Activated naive CD4-positive, alpha-beta T cell treated with anti-CD3 and anti-CD28 coated beads, Interleukin-2, amount 50 U/mL, for 16 hours (primary cell): ENCODE measurements at places on chromosomes 13 and 19.

- DNase-seq = no peak
These were observed 4.6 kb upstream of the GRAMD1A start for GRCh38 chr19:34995551-34995950.

DNA sequence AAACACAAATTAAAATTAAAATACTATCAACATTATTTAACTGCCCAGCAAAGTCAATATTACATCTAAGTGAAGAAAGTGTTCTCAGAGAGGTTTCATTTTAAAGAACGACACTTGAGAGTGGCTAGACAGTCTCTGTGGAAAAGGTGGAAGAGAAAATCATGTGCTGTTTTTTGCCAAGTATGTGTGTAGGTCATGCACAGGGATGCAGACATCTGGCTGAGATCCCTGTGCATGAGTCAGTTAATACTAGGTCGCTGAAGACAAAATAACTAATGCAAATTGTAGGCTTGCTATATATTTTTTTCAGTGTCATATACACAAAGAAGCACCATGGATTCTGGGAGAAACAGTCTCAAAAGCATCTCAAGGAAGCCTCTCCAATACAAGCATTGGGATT lies 44.3 kb upstream of the ENOX1 start:
- no peak for DNase-seq

GRCh38 chr13:27161980-27162379 lies 9.6 kb downstream of the USP12 start:
- DNase-seq = no peak

DNA sequence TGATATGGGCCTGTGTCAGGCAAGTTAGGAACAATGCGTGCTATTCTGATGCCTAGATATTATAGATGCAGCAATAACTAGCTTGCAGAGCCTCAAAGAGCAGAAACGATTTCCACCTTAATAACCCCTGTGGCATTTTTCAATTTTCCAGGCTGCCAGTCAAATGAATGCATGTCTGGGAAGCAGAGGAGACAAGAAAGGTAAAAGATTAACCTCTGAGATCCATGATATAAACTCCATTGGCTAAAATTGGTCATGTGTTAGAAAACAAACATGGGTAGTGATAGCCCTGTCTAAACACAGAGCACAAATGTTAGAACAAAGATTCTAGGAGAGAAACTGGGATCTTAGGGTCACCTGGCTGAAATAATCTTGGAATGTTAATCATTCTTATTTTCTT lies 811.1 kb downstream of the DIAPH3 start:
- no peak for DNase-seq

GRCh38 chr19:28727480-28728159 lies 485.3 kb downstream of the UQCRFS1 start:
- peak; percentile 67 for DNase-seq

GRCh38 chr13:84672616-84673015 lies 790.3 kb upstream of the SLITRK1 start:
- no peak for DNase-seq

GRCh38 chr19:49165111-49165750 lies 7.6 kb downstream of the TRPM4 start:
- DNase-seq = no peak

- no peak for DNase-seq
These were observed 15.8 kb upstream of the NPAS1 start for GRCh38 chr19:47003611-47004465.

DNA sequence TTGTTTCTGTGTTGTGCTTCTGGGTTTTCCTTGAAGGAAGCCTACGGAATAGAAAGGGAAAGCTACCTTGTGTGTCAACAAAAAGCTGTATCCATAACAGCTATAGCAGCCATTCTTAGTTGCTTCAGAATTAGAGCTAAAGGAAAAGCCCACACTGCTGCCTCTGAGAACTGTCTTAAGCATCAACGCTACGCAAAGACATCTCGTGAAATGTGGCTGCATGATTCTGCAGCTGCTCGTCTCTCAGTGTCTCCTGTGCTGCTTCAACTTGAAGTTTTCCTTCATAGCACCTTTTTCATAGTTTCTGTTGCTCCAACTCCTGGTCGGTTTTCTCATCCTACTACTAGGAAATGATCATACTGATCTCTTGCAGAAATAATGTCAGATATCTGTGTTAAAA lies 140.9 kb upstream of the MAB21L1 start:
- no peak for DNase-seq

DNA sequence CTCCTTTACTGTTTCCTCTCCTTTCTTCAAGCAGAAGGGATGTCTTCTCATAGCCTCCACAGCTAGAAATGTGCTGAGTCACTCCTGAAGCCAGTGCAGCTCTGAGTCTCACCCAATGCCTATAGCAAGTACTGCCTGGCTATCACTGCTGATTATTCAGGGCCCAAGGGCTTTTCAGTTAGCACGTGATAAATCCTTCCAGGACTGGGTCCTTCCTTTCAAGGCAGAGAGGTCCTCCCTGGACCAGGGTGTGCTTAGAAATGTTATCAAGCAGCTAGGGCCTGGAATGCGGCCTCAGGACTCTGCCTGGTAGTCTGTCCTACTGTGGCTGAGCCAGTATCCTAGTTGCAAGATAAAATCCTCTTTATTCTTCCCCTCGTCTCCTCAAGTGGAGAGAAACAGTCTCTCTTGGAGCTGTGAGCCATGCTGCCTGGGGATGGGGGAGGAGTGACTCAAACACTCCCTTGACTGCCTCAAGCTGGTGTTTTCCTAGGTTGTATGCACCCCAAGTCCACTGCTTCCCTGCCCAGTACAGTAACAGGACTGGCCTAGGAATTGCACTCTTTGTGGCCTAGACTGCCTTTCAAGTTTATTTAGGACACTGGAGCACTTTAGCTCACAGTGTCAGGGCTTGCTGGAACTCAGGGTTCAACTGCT lies 198.7 kb upstream of the SERP2 start:
- no peak for DNase-seq

GRCh38 chr19:40407714-40408597 lies 5.2 kb downstream of the PRX start:
- DNase-seq = no peak

- no peak for DNase-seq
These were observed 53.3 kb downstream of the NHLRC3 start for GRCh38 chr13:39091586-39091985.

DNA sequence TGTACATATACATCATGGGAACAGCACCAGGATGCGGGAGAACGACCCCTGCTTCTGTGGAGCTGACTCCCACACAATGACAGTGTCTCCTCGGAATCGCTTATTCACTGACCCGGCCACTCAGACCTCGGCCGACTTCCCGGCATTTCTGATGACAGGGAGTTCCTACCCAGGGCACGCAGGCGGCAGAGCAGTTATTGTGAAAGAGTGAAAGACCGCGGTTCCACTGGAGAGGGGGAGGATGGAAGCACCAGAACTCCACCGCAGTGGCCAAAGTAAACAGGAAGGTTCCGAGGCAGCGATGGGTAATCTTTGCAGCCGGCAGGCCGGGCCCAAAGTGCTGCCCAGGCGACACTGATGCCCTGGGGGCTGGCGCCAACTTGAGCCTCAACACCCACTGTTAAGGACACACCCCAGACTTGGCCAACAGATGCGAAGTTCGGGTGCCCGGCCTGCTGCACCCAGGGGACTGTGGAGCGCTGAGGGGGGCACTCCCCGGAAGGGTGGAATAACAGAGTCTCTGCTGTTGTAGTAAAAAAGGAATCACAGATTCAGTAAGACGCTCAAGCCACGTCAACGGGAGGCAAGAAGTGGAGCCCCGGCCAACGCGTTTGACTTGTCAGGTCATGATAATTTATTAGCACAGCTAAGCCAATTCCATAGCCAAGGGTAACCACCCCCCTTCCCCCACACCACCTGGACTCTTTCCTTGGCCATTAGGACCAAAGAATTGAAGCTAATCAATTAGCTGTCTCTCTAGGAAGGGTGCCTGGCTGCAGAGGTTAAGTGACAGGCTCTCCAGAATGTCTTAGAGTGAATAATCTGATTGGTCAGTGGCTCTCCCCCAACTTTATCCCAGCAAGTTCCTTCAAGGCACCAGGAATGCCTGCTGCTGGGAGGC lies 5.8 kb downstream of the MLLT1 start:
- no peak for DNase-seq

- no peak for DNase-seq
These were observed 20.7 kb downstream of the ZNF575 start for GRCh38 chr19:43553656-43554055.

DNA sequence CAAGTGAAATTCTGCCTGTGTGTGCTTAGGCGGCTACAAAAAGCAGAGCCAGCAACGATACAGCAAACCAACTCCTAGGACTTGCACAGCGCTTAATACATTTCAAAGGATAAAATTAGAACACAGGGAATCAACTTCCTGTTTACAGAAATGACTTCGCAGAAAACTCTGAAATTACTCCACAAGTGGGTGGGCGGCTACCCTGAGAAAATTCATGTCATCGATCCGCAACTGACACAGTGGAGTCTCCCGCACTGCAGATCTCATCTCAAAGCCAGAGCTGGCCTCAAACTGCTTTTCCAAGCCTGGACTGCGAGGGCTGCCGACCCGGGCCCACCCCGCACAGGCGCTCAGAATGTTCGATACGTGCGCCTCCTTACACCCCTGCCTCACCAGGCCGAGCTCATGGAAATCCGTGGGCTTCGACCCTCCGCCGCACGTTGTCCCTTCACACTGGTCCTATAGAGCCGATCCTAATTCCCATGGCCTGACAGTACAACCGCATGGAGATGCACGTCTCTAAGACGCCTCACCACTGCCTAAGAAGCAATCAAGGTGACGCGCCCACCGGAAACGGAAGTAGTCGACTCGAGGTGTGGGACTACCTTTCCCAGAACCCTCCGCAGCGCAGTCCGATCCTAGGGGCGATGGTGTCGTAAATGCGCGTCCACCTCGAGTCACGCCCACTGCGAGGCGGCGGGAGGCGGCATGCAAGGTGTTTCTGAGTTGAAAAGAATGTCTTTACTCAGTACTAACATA lies at the start of gene ZNF229:
Gene ZNF229 (minus strand): TSS at position 557 of the 759 bp plus-strand sequence. CDS start 5,625 bp downstream, outside the sequence.
- DNase-seq = peak; percentile 81

DNA sequence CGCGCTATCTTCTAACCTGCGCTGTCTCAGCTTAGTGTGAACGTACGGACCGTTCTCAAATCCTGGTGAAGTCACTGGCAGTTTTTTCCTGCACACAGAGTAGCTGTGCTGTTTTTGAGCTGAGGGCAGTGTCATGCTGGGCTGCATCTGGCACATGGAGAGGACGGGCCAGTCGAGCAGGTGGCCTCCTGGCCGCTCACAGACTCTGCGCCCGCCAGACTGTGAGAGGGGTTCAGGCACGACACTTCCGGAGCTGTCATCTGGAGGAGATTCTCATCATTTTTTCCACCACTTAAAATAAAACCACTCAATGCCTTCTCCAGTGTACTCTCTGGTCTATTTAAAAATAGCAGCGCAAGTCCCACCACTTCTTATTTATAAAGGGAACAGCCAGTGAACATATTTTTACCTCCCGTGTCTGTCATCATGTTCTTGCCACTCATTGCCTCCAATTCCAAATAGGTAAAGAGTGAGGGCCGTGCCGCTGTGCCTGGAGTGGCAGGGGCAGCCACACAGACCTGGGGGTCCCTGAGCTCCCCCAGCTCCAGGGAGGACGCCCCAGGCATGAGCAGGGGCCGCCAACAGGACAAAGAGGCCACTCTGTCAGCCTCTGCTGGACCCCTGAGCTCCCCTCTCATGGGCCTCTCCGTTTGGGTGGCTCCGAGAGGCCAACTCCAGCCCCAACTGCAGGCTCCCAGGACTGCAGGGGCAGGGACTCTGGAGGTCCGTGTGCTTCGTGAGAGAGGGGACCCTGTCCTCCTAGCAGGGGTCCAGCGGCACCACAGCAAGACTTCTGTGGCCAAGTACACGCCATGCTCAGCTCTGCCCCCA lies 36.9 kb upstream of the GRTP1 start:
- DNase-seq = no peak

DNA sequence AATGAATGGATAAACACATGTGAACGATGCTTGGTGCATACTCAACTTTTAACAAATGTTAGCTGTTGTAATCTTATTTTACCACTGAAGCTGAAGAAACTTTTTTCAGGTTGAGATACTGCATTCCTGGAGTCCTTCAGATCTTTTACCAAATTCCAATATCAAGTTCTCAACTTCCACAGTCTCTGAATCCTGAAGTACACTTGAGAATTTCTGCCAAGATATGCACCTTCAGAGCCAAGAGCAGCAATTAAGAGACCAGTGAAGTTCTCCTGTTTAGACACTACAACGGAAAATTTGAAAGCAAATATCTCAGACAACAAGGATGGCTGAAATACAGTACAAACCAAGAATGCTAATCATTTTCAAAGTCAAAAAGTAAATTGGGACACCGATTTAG lies 84.6 kb upstream of the MTIF3 start:
- no peak for DNase-seq

GRCh38 chr13:83546476-83546875 lies 335.8 kb downstream of the SLITRK1 start:
- DNase-seq = no peak

- no peak for DNase-seq
These were observed 83.4 kb downstream of the SOX1 start for GRCh38 chr13:112150352-112150751.

DNA sequence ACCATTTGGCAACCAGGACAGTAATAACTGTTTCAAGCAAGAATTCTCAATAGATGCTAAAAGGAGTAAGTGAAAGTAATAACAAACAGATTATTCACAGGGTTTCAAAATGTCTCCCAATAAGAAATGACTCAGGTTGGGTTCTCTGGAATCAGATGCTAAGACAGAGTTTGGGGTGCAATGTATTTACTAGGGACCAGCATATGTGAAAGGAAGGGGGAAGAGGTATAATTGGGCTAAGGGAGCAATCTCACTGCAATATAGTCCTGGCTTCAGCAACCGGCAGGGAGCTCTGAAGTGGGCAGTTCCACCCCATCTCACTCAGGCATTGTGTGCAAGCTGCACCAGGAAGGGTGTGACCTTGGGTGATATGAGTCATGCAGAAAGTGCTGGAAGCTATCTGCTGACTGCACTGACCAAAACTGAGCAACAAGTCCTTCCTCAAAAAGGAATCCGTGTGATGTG lies 23.4 kb downstream of the ZDHHC20 start:
- DNase-seq = no peak

DNA sequence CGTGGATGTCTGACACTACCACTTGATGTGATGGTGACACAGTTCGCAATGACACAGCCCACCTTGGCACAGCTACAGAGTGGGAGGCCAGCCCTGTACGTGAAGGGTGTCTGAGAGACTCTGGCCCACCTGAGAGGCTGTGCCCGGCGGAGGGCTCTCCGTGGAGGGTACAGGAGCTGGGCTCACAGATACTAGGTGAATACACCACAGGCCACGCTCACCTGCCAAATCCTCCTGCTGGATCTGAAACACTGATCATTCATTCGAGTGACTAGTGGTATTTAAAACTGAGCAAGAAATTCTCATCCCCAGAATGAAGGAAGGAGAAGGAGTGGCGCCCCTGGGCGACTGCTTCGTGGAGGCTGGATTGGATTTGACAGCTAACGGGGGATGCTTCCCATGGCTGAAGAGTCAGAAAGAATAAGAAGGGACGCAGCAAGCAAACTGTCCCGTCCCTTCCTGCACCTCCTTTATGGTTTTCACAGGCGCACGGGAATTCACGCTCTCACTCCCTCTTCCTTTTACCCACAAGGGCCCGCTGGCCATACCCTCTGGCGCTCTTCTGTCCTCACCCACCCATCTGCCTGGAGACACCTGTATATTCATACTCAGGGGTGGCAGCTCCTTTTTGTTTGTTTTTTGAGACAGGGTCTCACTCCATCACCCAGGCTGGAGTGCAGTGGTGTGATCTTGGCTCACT lies 25.0 kb downstream of the CEBPG start:
- peak; percentile 5 for DNase-seq

GRCh38 chr13:59492030-59492636 lies 671.6 kb downstream of the DIAPH3 start:
- no peak for DNase-seq

- DNase-seq = peak; percentile 39
These were observed 101.3 kb upstream of the SLC15A1 start for GRCh38 chr13:98853771-98854221.
